ENCODE measurements at places on chromosomes 2 and 18.
A peak's percentile ranks its signal among the peaks of the same experiment; 100 is the strongest.

GRCh38 chr18:68454511-68455228 is 260.2 kb downstream of the TMX3 start:
- DNase-seq: no peak

DNA sequence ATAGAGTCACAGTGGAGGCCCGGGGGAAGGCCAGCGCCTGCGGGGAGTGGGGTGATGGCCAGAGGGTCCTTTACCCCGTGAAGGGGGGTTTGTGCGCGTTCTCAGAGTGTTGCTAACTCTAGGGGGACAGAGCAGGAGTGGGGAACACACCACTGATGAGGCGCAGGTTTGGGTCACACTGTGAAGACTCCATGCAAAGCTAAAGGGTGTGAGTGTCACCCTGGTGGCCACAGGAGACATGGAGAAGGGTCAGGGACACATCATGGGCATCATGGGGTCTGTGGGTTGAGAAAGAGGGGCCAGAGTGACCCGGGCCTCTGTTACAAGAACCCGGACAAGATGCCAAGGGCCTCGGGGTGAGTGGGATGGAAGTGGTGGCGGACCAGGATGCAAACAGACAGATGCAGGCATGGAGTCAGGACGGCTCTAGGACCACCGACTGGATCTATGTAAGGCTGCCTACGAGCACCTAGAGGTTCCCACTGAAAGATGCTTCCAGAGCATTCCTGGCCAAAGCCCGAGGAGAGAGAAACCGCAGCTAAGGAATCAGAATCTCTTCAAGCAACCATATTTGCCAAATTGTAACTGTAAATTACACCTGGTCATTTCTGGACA is 84.3 kb downstream of the PXDN start:
- no peak for DNase-seq

GRCh38 chr2:121284463-121285449 is at the start of gene TFCP2L1:
TSS of gene TFCP2L1 (minus strand) at chr2:121285202. CDS start at chr2:121285109, 93 bp downstream.
- peak; percentile 77 for DNase-seq

- DNase-seq: no peak
Measured at GRCh38 chr2:30283931-30284565, 52.7 kb downstream of the LBH start.

DNA sequence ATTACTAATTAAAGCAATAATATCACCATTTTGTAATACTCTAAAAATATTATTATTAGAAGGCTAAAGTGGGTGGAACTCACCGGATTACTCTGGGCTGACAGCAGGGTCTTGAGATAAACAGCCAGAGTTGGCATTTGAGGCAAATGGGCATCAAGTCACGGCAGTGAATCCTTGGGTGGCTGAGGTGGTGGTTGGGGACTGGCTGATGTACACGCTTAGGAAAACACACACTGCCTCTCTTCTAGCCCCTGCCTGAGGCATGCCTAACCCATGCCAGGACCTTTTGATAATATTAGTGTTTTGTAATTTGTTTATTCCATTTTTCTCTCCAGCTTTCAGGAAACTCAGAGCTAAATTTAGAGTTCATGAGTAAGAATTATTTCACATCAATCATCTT is 76.8 kb downstream of the ACKR3 start:
- no peak for DNase-seq

DNA sequence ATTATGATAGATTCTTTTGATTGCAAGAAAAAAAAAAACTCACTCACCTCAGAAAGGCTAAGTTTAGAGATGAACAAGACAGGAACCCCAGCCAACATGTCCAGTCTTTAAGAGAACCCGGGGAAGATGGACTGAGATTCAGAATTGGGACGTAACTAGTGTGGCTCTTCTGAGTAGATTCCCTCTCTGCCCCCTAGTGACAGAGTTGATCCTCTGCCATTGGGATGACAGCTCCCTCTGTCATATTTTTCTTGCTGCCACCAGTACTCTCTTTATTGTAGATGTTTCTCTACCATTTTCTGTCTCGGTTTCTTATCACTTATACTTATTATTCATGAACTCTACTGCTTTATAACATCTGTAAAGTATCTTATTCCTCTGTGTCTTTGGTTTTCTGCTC is 77.7 kb downstream of the GULP1 start:
- peak; percentile 47 for DNase-seq

- no peak for DNase-seq
Measured at GRCh38 chr2:127047054-127047453, 59.9 kb downstream of the BIN1 start.

GRCh38 chr2:25566694-25567093 is 106.7 kb downstream of the DTNB start:
- no peak for DNase-seq

Measured in NCI-H2081 (cell line).